ENCODE measurements at places on chromosomes 3 and 15.

- DNase-seq = peak; percentile 43
Observed at GRCh38 chr3:181176601-181177000, 187.1 kb upstream of the DNAJC19 start.

- no peak for DNase-seq
Observed at GRCh38 chr3:25834346-25834745, 44.5 kb downstream of the OXSM start.

- no peak for DNase-seq
Observed at GRCh38 chr3:31680072-31680870, 147.5 kb downstream of the STT3B start.

DNA sequence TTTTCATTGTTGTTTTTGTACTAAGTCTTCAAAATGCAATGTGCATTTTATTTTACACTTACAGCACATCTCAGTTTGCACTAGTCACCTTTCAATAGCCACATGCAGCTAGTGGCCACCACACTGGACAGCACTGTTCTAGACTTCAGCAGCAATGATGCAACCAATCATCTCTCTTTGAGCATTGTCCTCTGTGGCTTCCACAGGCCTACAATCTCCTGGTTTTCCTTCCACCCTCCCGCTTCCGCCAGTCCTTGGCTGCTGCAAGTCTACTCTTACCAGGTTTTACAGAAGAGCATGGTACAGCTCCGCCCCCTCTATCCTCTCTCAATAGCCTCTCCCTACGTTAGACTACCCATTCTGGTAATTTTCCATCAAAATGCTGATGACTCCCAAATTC lies 25.1 kb upstream of the FSIP1 start:
- DNase-seq = no peak

DNA sequence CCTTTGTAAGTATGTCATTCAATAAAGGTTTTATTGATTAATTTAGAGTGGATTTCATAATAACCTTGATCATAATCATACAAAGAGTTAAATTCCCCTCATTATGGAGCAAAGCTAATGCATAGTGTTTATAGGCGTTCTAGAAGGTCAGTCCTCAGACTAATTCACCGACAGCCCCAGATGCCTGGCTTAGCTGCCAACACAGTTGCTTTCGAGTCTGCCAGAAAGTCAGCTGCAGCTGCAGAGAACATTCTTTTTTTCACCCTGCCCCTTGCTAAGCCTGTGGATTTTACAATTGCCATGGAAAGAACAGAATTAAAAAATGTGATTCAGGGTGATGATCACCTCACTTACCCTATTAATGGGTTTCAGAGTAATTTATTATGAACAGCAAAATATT lies 21.2 kb downstream of the CADM2 start:
- peak; percentile 39 for DNase-seq

DNA sequence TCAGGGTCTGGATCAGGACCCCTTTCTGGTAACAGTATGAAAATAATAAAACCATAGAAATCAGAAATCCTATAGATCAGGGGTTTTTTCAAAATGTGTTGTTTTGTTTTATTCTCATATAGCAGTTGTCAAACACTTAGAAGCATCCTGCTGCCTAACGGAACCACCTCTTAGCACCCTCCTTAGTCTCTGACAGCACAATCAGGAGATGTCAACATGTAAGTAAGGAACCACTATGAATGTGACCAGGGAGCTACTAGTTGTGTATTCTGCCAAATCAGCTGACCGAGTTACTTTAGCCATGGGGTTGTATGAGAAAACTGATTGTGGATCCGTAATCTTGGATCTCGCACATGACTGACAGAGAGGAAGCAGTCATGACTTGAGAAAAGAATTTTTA lies 22.2 kb downstream of the CCDC39 start:
- no peak for DNase-seq

DNA sequence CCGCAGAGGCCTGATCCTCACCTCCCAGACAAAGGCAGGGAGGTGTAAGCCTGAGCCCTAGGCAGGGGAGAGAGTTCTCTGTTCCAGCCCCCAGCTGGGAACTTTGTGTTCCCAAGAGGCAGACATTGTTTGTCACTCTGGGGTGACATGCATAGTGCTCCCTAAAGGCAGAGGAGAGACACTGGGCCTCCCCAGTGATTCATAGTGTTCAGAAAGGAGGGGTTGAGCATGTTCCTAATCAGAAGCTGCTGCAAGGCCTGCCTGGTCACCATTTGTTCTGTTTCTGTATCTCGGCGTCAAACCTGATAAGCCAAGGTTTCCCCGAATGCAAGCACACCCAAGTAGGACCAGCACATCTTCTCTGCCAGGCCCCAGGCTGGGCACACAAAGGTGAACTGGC lies 24.0 kb upstream of the SLC6A6 start:
- DNase-seq = no peak

GRCh38 chr3:116841003-116841735 lies 131.6 kb downstream of the TUSC7 start:
- DNase-seq = no peak

DNA sequence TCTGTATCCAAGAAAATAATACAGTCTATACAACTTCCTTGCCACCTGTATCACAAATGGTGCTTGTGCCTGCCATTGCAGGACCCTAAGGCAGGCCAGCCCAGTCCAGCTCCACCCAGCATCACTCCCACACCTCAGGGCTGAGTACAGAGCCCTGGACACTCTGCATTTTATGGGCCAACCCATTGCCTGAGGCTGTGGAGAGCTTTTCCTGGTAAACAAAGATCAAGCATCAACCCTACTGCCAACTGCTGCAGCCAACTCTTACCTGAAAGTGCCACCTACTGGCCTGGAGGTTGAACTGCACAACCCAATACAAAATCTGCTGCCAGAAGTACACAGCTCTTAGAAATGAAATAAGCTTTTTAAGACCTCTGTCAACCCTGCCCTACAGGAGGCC lies 1082.2 kb downstream of the NAALADL2 start:
- no peak for DNase-seq

DNA sequence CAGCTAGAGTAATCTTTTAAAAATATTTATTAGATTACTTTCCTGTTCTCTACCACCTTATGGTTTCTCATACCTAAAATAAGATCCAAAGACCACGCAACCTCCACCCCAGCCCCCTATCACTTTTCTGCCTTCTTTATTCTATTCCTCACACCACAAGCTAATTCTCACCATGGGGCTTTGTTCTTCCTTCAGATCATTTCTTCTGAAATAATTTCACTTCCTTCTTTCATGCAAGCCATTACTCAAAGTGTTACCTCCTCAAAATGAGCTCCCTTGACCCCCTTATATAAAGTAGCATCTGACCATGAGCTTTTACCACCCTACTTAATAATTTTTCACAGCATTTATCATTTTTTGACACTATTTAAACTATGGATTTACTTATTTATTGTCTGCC lies 233.2 kb upstream of the TMCO5A start:
- DNase-seq = no peak

DNA sequence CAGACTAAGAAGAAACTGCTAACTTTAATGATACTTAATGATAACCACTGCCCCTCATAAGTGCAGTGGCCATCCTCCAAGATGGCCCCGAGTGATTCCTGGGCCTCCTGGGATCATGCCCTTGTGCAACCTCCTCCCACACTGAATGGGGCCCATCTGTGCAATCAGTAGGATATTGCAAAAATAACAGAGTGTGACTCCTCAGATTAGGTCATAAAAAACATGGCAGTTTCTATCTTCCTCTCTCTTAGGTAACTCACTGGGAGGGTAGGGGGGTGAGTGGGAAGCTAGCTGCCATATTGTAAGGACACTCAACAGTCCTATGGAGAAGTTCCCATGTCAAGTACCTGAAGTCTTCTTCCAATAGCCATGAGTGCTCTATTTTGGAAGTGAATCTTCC lies 173.0 kb downstream of the SHQ1 start:
- DNase-seq = no peak

- DNase-seq = no peak
Observed at GRCh38 chr3:1214933-1215332, 122.1 kb downstream of the CNTN6 start.

DNA sequence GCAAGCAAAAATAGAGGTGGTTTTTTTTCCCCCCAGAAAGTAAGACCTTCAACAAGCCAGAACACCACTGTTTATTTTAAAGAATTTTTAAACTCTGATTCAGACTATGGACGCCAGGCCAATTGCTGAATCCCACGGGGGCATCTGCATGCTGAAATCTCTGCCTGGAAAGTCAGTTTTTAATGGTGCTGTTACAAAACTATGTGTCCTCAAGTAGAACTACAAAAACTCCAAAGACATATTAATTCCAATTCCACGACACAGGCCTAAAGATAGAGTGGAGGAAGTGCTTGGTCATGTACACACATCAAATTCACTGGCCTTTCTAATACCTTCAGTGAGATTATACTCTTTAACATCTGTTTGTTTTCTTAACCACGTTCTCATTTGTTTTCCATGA lies 490.5 kb upstream of the NR2F2 start:
- no peak for DNase-seq

DNA sequence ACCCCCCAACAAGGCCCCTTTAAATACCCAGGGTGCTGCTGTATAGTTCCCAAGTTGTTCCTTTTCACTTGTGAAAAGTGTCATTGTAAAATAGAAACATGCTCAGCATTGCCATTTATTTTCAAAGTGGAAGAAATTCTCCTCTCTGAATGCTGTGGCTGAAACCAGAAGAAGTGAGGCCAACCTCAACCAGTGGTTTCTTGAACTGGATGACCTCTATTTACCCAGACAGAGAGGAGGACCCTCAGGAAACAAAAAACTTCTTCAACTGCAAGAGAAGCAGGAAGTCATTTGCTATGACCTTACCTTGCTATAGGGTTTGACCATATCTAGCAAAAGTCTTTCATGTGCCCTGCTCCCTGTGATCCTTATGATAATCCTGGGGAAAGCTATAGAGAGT lies 209.7 kb upstream of the RARB start:
- no peak for DNase-seq

DNA sequence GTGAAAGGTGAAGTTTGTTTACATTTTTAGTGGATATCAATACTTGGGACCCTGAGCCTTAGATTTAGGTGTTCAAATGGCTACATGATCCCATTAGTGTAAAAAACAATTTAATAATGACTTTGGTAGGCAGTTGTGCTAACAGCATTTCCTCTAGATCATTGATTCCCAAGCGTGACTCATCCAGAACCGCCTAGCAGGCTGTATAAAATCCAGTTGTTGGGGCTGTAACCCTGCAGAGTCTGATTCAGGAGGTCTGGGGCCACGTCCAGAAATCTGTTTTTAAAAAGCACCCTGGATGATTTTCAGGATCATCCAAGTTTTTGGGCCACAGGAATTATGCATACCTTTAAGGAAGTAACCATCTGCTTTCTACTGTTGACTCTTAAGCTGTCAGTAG lies 156.4 kb downstream of the TP63 start:
- no peak for DNase-seq

- no peak for DNase-seq
Observed at GRCh38 chr3:177263615-177264368, 66.5 kb upstream of the TBL1XR1 start.

DNA sequence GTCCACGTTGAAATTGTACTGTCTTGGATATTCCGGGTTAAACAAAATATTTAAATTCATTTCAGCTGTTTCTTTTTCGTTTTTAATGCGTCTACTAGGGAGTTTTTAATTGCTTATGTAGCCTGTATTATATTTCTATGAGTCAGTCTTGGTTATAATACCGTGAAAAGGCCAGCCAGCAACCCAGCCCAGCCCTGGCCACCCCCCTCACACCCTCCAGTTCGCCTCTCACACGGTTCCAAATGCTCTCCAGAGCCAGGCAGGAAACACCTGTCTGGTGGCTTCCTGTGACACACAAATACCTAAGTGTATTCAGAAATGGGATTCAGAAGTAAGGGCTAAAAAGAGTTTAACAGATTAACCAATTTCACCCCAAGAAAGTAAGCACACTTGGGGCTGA lies 4.4 kb downstream of the SH3BP5 start:
- DNase-seq = no peak

- no peak for DNase-seq
Observed at GRCh38 chr15:67579164-67579563, 36.7 kb downstream of the MAP2K5 start.

Data from cerebellar cortex (tissue), 1 donor.